ENCODE measurements at places on chromosomes 3 and 15.

GRCh38 chr3:64174328-64174727 lies 50.9 kb downstream of the PRICKLE2 start:
- DNase-seq: no peak

DNA sequence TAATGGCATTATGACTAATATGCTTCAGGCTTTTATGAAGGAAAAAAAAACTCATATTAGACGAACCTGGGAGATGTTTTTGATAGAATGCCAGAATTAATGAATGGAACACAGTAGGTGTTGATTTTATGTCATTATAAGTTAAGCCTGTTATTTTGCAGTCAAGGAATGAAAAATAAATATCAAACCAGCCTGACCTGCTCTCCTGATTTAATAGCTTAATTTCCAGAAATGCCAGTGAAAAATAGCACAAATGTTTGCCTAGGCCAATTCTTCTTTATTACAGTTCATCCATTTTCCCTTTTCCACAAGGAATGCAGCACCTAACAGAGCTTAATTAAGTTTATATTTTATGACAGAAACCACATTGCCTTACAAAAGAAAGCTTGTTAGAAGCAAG lies 292.0 kb downstream of the TBL1XR1 start:
- no peak for DNase-seq

DNA sequence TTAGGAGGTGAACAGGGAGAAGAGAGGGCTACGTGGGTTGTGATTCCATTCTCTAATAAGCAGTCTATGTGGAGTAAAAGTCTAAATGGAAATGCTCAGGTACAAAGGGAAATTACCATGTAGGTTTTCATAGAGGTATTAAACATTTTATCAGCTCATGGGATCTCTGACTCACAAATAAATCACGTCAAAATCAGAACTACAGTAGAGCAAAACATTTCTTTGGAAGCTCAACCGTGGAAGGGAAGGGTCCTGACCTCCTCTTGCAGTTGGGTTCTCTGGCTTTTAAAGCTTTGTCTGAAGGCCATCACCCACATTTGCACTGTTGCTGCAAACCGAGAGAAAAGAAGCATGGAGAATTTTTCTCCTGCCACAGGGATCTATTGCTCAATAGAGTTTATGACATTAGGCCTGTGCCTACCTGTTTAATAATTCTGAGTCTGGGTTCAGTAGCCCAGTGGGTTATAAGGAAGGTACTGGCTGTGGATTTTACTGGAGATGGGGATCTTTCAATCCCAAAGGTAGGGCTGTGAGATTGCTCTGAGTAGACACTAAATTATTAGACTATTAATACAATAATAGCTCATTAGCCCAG lies 24.2 kb upstream of the PGPEP1L start:
- DNase-seq: no peak

- no peak for DNase-seq
Measured at GRCh38 chr3:69458803-69459365, 73.0 kb upstream of the FRMD4B start.

GRCh38 chr3:119643528-119643927 lies 16.9 kb downstream of the POPDC2 start:
- no peak for DNase-seq

GRCh38 chr3:149965278-149965677 lies 5.4 kb downstream of the PFN2 start:
- DNase-seq: no peak

- DNase-seq: no peak
Measured at GRCh38 chr15:42726114-42726513, 10.8 kb downstream of the CDAN1 start.

DNA sequence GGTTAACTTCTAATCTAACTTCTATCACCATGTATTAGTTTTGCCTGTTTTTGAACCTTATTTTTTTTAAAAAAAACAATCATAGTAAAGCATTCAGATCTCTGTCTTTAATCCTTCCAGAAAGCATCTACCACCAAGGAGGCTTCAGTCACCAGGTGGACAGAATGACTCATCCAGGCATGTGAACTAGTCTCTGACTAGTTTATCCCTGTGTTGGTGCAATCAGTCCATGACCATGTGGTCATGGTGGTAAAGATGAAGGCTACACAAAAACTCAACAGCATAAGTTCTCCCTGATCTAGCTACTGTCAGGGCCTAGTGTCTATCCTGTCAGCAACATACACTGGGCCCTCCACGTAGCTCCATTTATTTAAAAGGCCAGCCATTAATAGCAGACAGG lies 750.6 kb downstream of the AGBL1 start:
- DNase-seq: no peak

- DNase-seq: no peak
Measured at GRCh38 chr15:39172380-39173281, 408.2 kb upstream of the THBS1 start.

- DNase-seq: no peak
Measured at GRCh38 chr15:22973987-22974386, 6.2 kb downstream of the CYFIP1 start.

GRCh38 chr3:51622413-51622812 lies 48.6 kb upstream of the TEX264 start:
- DNase-seq: no peak

DNA sequence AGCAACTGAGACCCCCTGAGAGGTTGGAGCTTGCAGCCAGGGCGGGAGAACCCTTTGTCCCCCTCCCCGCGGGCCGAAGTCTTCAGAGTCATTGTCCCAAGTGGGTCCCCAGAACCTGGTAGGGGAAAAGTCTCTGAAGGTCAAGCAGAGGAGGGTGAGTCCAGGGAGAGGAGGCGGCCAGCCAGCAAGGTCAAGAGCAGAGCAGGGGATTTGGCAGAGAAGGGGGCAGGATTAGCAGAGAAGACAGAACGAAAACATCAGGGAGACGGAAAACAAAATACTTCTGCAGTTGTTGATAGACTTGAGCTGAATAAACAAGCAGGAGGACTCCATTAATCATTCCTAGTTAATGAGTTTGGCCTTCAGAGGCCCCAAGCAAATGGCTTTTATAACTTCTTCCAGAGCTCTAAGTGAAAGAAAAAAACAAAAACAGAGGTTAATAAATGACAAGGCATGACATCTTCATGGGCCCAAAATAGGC lies 66.7 kb downstream of the GRIP2 start:
- no peak for DNase-seq

- DNase-seq: no peak
Measured at GRCh38 chr3:189132839-189133238, 38.9 kb upstream of the TPRG1 start.

GRCh38 chr3:52872245-52872644 lies 25.1 kb downstream of the STIMATE start:
- DNase-seq: no peak

GRCh38 chr3:148839805-148840204 lies 12.2 kb downstream of the CPB1 start:
- no peak for DNase-seq

DNA sequence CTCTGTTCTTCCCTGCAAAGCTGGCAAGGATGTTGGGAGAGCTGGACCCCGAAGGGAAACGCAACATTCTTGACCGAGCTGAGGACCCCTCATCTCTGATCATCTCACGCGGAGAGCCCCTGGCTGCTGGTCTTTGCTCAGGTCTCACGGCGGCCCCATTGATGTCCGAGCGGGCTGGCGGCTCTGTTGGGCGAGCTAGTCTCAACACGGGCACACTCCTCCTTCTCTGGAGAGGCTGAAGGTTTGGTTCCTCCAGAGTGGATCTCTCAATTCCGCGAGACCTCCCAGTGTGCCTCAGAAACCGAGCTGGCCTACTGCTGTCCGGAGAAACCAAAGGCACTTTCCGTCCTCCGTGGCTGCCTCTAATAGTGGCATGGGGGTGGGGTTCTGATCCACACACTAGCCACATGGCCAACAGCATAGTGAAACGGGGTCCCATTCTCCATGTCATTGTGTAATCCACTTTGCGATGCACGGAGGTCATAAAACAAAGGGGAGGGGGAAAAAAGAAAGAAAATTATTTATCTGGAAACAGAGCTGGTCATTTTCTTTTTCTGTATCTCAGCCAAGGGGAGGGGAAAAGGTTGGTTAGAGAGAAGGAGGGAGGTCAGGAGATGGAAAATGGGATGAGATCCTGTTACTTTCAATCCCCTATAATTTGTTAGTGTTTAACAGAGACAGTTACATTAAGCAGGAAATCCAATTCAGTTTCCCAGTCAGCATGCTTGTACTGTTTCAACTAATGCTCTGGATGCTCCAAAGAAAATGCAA lies 1.3 kb downstream of the CCDC80 start:
- DNase-seq: no peak

DNA sequence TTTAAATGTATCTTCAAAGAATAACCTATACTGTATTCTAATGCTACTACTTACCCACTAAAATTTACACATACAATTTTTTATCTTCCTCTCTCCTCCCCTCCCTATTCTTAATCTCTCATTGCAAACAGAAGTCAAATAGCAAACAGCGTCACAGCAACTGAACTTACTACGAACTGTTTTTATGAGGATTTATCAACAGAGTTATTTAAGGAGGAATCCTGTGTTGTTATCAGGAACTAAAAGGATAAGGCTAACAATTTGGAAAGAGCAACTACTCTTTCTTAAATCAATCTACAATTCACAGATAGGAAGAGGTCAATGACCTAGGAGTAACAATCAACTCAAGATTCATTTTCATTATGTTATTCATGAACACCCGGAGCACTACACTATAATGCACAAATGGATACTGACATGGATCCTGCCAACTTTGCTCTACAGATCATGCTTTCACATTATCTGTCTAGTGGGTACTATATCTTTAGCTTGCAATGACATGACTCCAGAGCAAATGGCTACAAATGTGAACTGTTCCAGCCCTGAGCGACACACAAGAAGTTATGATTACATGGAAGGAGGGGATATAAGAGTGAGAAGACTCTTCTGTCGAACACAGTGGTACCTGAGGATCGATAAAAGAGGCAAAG lies 984 bp downstream of the FGF7 start:
- DNase-seq: no peak

- DNase-seq: no peak
Measured at GRCh38 chr3:87710511-87710910, 348.3 kb downstream of the CGGBP1 start.

DNA sequence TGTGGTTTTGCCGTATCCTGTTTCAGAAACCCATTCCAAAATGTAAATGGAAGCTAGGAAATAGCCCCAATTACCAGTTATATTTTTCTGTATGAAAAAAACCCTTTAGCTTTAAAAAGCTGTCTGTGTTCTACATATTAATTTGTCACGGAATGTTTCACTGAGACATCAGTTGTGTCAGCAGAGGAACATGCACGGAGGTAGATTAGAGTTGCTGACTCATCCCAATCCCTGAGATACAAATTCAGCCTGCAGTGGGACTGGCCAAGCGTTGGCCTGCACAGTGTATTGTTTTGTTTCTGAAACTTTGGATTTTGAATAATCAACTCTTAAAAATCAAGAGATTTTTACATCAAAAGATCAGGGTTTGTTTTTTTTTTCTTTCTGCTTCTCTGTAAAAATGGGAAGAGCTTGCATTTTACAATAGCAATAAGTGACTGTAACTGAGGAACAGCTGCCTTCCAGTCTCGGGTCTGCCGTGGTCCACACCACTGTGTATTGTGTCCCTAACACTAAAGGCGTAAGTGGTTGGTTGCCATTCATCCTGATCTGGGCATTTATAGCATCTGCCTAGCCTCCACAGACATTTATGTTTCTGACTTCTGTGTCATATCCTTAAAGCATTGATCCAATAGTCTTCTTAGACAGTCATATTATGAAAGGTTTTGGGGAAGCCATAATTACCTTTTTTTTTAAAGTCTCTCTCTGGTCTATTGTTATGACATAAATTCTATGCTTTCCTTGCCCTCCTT lies 218.1 kb downstream of the ADAMTSL3 start:
- DNase-seq: no peak

DNA sequence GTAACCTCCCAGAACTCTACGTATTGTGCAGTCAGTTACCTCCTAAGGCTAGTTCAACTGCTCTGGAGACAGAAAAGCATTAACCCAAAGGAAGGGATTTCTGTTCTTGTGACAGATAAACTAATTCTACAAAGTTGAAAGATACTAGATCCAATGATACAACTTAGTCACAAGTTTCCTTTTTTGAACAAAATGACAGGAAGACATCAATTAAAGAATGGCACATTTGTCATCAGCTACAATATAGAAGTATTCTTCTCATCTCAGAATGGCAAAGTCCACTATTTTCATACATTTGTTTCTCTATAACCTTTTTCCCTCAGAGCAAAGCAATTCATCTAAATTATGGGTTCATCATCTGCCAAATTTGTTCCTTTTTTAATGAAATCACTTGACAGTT lies 43.7 kb downstream of the ISL2 start:
- DNase-seq: no peak

DNA sequence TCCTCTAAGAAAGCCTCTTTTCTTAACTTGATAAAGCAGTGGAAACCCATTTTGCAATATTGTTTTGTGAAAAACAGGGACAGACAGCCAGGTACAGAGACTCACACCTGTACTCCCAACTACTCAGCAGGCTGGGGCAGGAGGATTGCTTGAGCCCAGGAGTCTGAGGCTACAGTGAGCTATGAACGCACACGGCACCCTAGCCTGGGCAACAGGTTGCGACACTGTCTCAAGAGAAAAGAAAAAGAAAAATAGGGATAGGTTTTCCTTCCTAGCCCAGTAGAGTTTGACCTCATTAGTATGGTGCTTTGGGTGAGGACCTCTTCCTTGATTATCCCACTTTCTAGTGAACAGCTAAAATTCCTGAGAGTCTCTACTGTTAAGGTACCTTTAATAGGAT lies 17.5 kb upstream of the YEATS2 start:
- no peak for DNase-seq

DNA sequence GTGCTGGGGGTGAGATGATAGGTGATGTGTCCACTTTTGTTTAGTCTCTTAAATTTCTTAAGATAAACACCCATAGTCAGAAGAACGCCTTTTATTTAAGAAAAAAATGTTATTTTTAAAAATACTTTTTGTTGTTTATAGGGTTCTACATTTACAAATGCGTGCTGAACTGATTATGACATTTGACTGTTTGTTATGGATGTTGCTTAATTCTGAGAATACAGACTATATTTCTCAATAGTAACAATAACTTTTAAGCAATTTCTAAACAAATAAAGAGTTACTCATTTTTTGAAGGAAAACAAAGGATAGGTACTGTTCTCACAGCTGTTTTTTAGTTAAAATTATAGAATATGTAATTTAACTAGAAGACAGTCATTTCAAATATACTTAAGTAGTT lies 249.9 kb upstream of the GBE1 start:
- no peak for DNase-seq

DNA sequence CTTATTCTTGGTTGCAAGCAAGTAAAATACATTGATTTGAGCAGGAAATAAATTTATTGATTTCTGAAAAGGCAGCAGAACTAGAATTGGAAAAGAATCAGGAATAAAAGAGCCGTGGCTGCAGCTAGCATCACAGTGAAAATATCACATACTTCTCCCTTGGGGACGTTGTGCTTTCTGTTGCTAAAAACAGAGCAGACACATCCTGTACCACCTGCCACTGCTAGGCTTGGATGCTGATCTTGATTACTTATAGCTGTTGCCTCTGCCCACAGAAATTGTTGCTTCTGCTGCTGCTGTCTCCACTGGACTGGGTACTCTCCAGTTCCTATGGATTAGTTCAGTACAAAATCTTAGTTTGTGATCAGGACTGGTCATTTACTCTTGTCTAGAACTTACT lies 283.8 kb downstream of the C3orf38 start:
- DNase-seq: no peak

Measured in NCI-H2029 treated with DMSO at 0.1 percent for 48 hours (cell line).